ENCODE measurements at places on chromosomes 2 and 18. TPM values are rescaled to one million over a fixed set of nuclear protein-coding genes. Genes with fewer than 3 reads are reported as not detected.

ESPNL gene
- total RNA-seq: 0.12 TPM

- no peak for ATAC-seq
Observed at GRCh38 chr2:132463719-132464118, 47.1 kb downstream of the GPR39 start.

VAMP5 gene
- 51.4 TPM for total RNA-seq

- no peak for ATAC-seq
Observed at GRCh38 chr2:188725746-188726360, 248.3 kb upstream of the COL3A1 start.

- ATAC-seq: no peak
Observed at GRCh38 chr2:200380833-200381542, 74.5 kb downstream of the SPATS2L start.

- no peak for ATAC-seq
Observed at GRCh38 chr2:10252661-10253060, 50.0 kb upstream of the HPCAL1 start.

DNA sequence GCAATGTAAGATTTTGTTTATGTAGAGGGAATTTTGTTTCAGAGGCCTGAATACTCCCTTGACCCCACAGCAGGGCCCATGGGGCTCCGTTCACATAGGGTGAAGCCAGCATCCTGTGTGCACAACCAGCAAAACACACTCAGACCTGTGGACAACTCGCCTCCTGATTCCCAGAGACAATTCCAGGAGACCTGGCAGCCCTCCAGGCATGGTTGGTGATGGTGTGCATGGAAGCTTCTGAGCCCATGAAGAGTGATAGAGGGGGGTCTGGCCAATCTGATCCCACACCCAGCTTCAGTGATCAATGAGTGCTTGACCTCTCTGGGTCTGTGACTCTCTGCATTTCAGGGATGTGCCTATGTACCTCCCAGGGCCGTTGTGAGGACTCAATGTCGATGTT, 91.0 kb upstream of the RAB6C start:
- ATAC-seq: no peak

DNA sequence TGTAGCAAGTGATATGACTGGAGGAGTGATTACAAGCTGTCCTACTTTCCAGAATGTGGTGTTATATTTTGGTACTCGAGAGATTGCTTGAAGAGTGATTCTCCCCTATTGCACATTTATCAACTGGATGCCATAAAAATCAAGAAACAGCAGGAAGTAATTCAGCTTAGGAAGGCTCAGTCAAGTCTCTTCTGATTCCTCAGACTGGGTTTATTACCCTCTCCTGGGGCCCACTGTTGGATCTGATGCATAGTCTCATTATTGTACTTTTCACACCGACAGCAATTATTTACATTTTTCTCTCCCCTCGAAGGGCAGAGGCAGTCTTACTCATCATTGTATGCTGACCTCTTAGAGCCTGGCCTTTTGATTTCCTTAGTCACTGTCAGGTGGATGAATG, 9.3 kb downstream of the NOSTRIN start:
- no peak for ATAC-seq

TRIM43 gene
- total RNA-seq: not detected

SPP2 gene
- total RNA-seq: not detected

PRKAG3 gene
- total RNA-seq: not detected

RBBP8 gene
- 23.8 TPM for total RNA-seq
